ENCODE measurements at places on chromosomes 11 and 22. TPM values are rescaled to one million over a fixed set of nuclear protein-coding genes. Genes with fewer than 3 reads are reported as not detected.
A peak's percentile ranks its signal among the peaks of the same experiment; 100 is the strongest.

The DEFB108B gene
- not detected for total RNA-seq

DNA sequence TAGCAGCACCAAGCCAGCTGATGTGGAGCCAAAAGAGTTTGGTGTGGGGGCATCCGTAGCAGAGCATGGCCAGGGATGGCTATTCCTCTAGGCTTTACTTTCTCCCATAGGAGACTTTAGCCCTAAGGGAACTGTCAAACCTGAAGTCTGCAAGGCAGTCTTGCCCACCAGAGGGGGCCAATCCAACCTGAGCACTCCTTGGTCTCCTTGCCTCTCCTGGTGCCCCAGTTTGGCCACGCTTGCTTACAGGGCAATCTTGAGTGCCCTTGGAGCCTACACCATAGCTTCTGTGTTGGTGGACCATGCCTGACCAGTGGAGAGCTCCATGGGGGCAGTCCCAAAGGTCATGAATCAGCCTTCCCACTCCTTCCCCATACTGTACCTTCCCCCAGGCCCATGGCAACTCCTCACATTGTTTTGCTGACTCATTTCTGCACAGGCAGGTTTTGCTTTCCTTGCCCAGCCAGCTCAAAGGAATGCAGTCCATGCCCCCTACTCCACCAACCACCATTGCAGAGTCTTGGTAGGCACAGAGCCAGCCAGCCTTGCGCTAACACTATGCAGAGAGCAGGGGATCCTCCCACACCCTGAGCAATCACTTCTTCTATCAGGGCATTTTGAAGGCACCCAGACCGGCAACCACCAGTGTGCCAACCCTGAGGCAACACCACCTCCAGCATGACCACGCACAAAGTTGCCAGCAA lies 1421.2 kb upstream of the RAG2 start:
- no peak for DNase-seq

The ELMOD1 gene
- total RNA-seq: 0.27 TPM

DNA sequence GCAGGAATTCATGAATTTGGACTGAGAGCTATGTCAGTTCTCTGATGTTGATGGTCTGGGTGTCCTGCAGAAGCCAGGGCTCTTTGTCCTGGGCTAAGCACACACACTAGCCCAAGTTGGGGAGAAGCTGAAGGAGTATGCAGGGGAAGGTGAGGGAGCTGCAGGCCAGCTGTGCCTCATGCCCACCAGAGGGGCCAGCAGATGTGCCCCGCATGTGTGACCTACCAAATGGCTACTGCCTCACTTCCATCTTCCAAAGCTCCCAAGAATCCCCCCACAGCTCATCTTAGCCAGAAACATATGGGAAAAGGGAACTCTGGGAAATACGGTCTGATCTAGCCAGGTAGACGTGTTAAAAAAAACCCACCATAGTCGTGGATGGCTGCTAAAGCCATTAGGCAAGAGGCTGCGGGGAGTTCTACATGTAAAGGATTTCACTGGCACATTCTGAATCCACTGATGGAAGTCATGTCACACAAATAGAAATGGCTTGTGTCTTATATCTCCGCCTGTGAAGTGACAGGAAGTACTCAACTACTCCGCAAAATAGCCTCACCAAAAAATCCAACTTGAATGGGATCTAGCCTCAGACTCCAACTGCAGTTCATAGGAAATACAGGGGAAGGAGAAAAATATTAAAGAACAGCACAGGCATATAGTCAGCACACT lies 96.3 kb upstream of the CLMP start:
- DNase-seq: no peak

DNA sequence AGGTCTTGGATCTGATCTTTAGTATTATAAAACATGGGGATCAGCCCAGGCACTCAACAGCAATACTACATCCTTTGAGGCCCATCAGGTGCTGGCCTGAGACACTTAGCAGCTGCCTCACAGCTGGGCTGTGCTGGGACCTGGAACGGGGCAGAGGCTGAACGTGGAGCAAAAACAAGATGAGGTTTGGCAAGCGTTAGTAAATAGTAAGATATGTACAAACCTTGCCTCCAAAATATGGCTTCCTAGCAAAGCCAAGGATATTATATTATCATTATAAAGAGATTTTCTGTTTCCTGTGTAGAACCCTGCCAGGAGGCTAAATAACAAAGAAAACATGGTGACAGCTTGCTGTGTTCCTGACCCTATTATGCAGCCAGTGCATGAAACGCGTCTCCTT lies 60.0 kb upstream of the SPON1 start:
- DNase-seq: peak; percentile 46

DNA sequence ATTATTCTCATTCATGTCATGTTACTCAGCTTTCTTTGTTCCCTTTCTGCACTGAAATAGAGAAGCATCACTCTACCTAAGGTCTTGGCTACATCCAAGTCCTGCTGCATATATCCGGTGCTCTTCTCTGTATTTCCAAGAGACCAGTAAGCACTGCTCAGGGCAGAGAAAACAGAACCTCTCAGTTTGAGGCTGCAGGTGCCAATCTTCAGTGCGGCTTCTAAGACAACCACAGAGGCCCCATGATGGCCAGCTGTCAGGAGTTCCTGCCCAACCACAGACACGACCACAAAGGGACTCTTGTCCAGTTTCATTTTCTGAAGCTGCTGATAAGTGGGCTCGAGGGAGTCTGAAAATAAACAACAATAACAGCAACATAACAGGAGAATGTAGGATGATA lies 378.4 kb upstream of the PITPNB start:
- no peak for DNase-seq

- DNase-seq: no peak
Observed at GRCh38 chr11:41714101-41714500, 254.6 kb upstream of the LRRC4C start.

GRCh38 chr22:27241430-27242321 lies 559.9 kb downstream of the MN1 start:
- DNase-seq: peak; percentile 81

- no peak for DNase-seq
Observed at GRCh38 chr11:71075871-71076420, 176.4 kb downstream of the SHANK2 start.

GRCh38 chr11:102729849-102730815 lies 5.4 kb upstream of the MMP8 start:
- no peak for DNase-seq

The OR4S1 gene
- not detected for total RNA-seq

The TOMM22 gene
- 54.1 TPM for total RNA-seq

The GRAP2 gene
- total RNA-seq: 0.84 TPM

DNA sequence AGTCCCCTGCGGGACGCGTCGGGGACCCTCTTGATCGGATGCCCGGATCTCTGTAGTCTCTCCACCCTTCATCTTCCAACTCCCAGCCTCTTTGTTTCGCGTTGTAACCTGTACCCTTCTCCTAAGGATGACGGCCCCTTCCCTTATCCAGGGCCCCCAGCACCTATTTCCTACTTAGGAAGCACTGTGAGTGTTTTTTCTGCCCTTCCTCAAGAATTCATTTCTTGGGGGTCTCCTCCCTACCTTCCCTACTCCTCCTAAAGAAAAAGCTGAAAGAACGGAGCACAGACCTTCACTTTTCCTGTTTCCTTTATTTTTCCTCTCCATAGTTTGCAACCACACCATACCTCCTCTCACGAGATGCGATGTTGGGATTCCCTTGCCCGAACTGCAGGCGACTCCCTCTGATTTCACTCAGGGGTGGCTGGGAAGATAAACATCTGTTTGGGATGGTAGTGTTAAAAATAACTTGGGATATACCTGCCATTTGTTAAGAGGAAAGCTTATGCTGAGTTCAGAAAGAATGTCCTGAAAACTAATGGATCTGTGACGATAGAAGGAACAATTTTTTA lies 593 bp downstream of the FAM118B start:
- no peak for DNase-seq

DNA sequence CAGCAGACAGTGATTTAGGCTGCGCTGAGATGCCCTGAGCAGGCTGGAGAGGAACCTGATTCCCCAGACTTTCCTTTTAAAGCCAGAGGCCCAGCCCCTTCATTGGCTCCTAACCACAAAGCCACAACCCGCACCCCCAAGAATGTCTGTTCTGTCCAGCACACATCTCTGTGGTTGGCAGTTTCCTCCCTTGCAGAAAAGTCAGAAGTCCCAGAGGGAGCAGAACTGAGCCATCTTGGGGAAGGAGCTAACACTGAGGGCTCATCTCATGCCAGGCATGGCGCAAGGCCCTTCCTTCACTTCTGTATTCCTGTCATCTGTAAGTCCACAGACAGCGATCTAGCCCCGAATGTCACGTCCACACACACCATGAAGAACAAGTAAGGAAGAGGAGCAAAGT lies 97.1 kb upstream of the SYT13 start:
- no peak for DNase-seq

The FOLH1 gene
- total RNA-seq: 0.69 TPM

GRCh38 chr11:106813806-106814205 lies 204.5 kb downstream of the GUCY1A2 start:
- DNase-seq: no peak

DNA sequence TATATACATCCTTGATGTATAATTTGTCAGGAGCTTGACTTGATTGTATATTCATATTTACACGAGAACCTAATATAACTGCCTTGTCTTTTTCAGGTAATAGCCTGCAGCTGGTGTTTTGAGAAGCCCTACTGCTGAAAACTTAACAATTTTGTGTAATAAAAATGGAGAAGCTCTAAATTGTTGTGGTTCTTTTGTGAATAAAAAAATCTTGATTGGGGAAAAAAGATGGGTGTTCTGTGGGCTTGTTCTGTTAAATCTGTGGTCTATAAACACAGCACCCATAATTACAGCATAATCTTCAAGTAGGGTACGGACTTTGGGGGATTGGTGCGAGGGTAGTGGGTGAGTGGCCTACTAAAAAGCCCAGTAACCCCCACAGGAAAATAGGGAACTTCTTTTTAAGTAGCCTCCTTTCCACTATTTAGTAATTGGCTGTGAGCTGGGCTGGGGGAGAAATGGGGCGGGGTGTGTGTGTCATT lies 7.5 kb downstream of the MALAT1 start:
- DNase-seq: no peak

- no peak for DNase-seq
Observed at GRCh38 chr11:8102965-8103364, 22.0 kb downstream of the TUB start.

The C22orf42 gene
- total RNA-seq: not detected

DNA sequence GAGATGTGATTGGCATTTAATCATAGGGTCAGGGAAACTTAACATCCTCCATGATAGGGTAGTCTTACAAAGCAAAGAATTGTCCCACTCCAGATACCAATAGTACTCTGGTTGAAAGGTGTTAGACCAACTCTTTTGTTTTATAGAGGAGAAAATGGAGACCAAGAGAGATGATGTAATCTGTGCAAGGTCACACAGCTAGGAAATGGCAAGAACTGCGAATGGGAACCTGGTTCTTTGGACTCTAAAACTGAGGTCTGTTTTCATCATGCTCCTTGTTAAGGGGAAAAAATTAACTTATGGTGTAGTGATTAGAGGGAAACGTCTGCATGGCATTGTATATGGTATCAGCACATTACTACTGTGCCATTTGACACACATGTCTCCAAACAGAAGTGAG lies 171.1 kb downstream of the COMMD9 start:
- DNase-seq: no peak

The PIK3IP1 gene
- 10.8 TPM for total RNA-seq

The NXPE2 gene
- total RNA-seq: 0.55 TPM
